ENCODE measurements at places on chromosomes 12 and 14. TPM values are rescaled to one million over a fixed set of nuclear protein-coding genes. Genes with fewer than 3 reads are reported as not detected.

CLEC9A gene
- total RNA-seq, result not detected

PTCSC3 gene
- not detected for total RNA-seq

PMCH gene
- not detected for total RNA-seq

LRRC23 gene
- total RNA-seq, result 10.8 TPM

KLRK1 gene
- total RNA-seq, result not detected
